Activated CD4-positive, alpha-beta T cell treated with anti-CD3 and anti-CD28 coated beads for 48 hours (primary cell): ENCODE measurements at places on chromosomes 3 and 15.

GRCh38 chr3:185847506-185847905, 22.7 kb upstream of the IGF2BP2 start:
- no peak for DNase-seq

DNA sequence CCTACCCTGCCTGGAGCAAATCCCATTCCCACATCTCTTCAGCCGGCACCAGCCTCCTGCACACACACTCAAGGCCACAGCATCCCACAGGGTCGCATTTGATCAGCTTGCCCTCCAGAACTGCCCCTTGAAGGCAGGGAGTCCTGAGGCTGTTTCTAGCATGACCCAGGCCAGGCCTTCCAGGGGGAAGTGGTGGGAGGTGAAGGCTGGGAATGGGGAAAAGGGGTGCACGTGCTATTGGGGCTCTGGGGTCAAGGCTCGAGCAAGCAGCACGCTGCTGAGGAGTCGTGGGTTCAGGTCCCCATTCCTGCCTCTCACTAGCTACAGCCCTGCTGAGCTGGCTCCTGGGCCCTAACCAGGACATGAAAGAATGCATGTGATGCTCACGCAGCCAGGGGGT, 24.9 kb downstream of the SEMA7A start:
- DNase-seq = no peak

DNA sequence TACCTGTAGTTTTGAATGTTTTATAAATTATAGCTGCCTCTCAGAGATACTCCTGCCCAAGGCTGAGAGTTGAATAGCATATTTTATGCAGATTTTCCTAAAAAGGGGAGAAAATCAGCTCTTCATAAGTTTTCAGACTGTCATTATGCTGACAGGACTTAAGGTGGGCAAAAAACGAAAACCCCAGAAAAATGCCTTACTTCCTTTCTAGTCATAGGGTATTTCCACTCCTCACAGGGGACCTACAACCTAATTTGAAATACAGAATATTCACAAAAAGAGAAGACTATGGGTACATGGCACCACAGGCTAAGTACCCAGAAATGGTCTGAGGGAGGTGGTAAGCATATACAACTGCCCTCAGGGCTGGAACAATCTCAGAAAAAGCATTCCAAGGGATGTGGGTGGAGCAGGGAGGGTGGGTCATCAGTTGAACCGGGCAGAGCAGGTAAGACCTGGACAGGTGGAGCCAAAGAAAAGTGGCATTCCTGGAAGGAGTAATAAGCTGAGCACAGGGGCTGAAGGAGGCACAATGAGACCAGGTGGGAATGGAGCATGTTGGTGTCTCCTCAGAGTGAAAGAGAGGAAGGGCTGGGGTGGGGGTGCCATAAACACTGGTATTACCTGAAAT, 10.6 kb upstream of the OXSR1 start:
- no peak for DNase-seq

GRCh38 chr3:172410702-172411477, 37.4 kb downstream of the GHSR start:
- no peak for DNase-seq

GRCh38 chr3:193812791-193813500, 219.9 kb downstream of the OPA1 start:
- DNase-seq = no peak

DNA sequence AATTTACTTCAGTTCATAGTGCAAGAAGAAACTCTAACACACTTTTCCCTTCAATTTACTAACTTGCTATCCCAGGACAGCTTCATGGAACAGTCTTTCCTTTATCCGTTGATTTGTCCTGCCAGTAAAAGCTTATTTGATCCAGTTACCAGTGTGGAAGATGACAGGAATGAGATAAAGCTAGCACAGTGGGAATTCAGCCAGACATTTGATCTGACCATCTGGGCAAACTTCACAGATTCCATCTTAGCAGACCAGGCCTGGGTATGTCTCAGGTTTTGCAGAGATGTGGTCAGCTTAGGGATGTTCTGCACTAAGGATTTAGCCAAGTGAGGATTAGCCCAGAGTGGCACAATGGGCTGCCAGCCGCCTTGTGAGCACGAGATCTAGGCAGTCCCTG, 19.7 kb downstream of the CEMIP start:
- no peak for DNase-seq

- no peak for DNase-seq
These were observed 3.9 kb upstream of the SH3GL3 start for GRCh38 chr15:83443076-83443847.

- DNase-seq = no peak
These were observed 73.0 kb upstream of the PROK2 start for GRCh38 chr3:71857956-71858355.

DNA sequence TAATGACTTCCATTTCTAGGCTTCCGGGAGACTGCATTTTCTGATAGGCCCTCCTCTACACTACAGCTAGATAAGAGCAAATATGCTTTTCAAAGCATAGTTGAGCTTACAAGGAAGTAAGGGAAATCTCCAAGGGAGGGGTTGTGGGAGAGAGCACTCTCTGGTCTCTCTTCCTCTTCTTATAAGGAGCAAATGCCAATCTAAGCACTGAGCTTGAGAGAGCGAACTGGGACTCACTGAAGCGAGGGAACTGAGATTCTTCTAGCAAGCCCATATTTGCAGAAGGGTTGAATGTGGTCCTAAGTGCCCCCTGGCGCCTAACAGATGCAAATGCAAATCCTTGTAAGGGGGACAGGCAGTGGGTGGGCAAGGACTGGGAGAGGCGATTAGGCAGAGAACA, 164.8 kb downstream of the ERC2 start:
- peak; percentile 21 for DNase-seq

- DNase-seq = no peak
These were observed 548.2 kb downstream of the FOXP1 start for GRCh38 chr3:71035314-71035713.

GRCh38 chr15:90101130-90101968, 919 bp downstream of the IDH2 start:
- peak; percentile 53 for DNase-seq

DNA sequence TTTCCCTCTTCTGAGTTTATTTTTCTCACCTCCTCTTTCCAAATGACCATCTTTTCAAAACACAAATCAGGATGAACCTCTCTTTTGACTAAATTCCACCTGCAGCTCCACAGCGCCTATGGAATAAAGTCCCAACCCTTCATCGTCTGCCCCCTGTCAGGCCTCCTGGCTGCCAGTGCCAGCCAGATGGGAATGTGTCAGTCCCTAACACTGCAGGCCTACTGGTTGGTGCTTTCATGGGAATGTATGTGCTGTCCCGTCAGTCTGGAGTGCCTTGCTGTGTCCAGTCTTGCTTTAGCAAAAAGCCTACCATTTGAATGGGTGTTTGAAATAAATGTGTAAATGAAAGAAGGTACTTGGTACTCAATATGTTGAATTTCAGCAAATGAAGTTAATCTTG, 310.1 kb downstream of the THSD4 start:
- DNase-seq = no peak

DNA sequence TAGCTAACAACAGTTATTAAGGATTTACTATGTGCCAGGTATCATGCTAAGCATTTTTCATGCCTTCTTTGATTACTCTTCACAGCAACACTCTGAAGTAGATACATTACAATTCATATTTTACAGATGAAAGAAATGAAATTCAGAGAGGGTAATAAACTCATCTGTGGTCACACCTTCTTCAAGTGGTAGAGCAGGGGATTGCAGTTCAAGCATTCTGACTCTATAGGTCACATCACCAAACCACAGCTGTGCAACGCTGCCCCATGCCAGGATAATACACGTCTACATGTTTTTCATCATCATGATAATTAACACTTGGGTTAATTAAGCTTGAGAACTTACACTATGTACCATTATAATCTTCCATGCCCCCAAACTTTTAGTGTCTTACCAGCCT, 98.5 kb downstream of the LRRC3B start:
- DNase-seq = no peak

- DNase-seq = no peak
These were observed 453.9 kb downstream of the LPP start for GRCh38 chr3:188607805-188608315.

DNA sequence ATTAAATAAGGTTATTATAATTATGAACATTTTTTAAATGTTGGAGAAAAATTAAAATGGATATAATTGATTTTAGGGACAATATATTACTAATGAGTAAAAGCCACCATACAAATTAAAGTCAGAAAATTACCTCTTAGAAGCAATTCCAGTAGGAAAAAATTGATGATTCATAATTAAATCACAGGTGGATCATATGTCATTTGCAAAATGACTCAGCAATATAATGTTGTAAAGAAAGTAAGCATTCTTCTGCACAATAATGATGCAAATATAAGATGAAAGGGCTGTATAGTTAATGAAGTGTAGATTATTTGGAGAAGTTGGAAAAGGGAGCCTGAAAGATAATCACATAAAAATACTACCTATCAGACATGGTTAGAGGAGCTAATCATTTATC, 25.8 kb downstream of the ZPLD1 start:
- DNase-seq = no peak
